ENCODE measurements at places on chromosomes 5 and 9. TPM values are rescaled to one million over a fixed set of nuclear protein-coding genes. Genes with fewer than 3 reads are reported as not detected.

The DNAH5 gene
- polyA plus RNA-seq = 12.4 TPM

- no peak for DNase-seq
Measured at GRCh38 chr9:136091582-136092352, 3.3 kb downstream of the NACC2 start.

- DNase-seq = no peak
Measured at GRCh38 chr9:133029994-133030316, 842 bp upstream of the GTF3C5 start.

- no peak for DNase-seq
Measured at GRCh38 chr5:17802256-17802655, 168.0 kb downstream of the TAF11L14 start.

- no peak for DNase-seq
Measured at GRCh38 chr9:124788542-124789217, 11.7 kb downstream of the OLFML2A start.

- DNase-seq = no peak
Measured at GRCh38 chr5:6568889-6569288, 64.0 kb downstream of the NSUN2 start.
